Astrocyte of the spinal cord (primary cell): ENCODE measurements at places on chromosomes 11 and 22.

- no peak for DNase-seq
Observed at GRCh38 chr11:11117730-11118129, 235.3 kb downstream of the CSNK2A3 start.

DNA sequence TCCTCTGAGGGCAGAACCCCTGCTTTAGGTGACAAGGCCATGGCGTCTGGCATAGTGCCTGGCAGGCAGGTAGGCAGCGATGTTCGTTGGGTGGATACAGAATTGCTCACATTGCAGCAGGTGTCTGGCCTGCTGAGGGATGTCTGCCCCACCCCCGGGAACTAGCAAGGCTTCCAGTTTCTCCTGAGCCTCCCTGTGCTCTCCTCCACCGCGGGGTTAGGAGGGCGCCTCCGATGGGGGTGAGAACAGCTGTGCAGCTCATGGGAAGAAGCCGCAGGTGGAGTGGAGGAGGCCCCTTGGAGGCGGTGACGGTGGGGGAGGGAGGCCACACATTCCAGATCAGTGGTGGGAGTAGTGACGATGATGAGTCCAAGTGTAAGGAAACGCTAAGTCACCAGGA is 48.3 kb upstream of the JAM3 start:
- no peak for DNase-seq

- no peak for DNase-seq
Observed at GRCh38 chr22:42077486-42078125, 1.9 kb upstream of the SMDT1 start.

- no peak for DNase-seq
Observed at GRCh38 chr11:84313830-84314359, 1027.7 kb upstream of the CCDC90B start.

DNA sequence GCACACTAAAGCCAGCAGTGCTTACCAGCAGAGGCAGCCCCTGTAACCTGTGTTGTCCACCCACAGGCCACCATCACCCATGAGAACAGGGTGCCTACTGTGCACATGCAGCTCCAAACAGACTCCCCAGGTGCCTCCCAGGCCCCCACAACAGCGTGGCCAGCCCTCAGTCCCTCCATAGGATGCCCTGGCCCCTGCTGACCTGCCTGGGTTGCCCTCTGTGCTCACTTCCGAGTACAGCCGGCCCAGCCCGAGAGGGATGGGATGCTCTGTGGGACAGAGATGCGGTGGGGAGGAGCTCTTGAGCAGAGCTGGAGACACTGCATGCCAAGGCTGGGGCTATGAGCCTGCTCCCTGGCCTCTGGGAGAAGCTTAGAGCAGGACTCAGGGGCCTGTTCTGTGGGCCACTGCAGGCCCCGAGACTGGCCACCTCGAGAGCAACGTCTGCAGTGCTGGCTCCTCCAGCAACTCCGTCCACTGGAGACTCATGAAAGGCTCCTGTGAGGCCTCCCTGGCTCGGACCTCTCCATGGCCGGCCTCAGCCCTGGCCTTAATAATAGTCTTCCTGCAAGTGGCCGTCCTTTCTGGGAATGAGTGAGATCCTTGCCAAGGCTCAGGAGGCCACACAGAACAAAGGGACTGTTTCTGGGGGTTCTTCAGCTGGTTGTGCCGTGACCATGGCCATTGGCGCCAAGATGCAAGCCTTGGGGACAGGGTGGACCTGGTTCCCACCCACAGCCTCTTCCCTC is 27.0 kb downstream of the FADS2 start:
- DNase-seq, result no peak

DNA sequence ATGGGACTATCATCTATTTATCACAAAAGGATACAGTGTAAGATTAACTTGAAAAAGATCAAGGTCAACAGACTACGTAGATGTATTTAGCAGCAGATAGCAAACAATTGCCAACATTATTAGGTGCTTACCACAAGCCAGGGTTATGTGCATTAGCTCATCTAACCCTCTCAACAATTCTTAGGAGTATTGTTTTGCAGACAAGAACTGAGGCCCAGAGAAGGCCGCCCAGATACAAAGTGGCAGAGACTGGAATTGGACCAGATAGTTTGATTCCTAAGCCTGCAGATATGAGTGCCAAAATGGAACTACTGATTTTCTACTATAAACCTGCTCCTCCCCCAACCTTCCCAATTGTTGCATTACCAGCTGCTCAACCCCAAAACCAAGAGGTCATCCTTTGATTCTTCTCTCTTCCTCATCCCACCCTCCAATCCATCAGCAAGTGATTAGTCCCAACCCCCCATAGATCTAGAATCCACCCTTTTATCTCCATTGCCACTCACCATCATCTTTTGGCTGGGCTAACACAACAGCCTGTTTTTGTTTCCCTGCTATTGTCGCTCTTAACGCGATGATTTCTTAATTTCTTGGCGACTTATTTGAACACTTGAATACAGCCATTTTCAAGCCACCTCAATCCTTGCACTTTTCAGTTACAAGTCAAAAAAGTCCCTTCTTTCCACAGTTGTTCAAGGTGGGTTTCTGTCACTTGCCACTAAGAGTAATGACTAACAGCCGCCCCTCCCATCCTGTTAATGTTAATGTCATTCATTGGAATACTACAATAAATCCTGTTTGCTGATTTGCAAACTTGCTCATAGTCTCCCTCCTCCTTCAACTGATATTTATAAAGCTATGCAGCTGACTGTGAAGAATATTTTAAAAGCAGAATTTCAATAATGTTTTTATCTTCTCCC is 2.7 kb downstream of the TMEM123 start:
- DNase-seq, result no peak

GRCh38 chr22:31230871-31231621 is 18.9 kb downstream of the LIMK2 start:
- peak; percentile 68 for DNase-seq

DNA sequence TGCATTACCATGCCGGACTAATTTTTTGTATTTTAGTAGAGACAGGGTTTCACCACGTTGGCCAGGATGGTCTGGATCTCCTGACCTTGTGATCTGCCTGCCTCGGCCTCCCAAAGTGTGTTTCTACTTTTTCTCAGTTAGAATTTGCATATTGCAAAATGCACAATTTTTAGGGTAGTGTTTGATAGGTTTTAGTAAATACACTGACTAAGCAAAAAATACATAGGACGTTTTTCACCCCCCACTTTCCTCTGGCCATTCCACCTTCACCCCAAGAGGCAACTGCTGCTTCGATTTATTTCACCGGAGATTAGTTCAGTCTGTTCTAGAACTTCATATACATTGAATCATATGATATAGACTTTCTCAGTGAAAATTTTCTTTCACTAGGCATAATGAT is 1269.1 kb downstream of the TBC1D22A start:
- no peak for DNase-seq

- no peak for DNase-seq
Observed at GRCh38 chr22:29528144-29528543, 25.4 kb downstream of the THOC5 start.

DNA sequence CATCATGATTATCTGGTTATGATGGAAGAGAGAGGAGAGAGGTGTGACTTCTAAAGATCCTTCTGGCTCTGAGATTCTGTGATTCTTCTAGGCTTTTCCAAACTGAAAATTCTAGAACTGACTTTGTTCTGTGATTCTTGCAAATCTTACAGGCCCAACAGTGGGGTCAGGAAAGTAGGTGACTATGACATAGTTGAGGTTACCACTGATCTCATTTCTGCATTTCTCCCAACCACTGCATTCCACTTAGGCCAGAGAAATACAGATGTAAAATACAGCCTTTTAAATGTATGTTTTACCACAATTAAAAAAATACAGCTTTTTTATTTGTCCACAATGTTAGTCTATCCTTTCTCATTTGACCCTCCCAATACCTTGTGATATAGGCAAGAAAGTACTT is 83.7 kb downstream of the STIM1 start:
- DNase-seq, result peak; percentile 93

DNA sequence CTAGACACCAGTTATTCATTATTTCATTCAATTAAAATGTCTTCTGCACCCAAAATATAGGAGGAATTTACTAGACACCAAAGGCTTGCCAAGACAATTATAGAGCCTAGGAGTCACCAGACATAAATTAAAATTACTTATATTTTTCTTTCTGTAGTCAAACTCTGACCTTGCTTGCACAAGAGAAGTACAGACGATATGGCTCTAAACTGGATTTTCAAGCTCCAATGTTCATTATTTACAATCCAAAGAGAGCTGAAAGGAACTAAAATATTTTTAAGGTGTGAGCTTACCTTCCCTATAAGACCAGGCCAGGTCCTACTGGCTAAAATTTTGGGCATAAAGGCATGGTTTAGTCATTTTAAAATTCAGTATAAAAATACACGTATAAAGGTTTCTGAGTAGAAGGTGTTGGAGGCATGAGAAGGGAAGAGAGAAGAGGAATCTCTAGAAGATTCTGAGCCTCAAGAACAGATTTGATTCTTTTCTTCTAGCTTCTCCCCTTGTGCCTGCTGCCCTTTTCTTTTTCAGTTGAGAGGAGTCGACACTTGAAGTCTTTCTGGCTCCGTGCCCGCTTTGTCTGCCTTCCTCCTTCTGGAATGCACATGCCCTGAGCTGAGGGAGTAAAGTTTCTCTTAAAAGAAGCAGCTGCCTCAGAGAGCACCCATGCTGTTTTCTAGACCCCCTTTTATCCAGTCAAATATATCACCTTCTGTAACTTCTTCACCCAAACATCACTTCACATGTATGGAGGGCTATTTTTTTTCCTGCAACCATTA is 13.5 kb downstream of the C11orf97 start:
- peak; percentile 46 for DNase-seq

GRCh38 chr11:90556606-90557005 is 333.8 kb upstream of the CHORDC1 start:
- DNase-seq, result no peak

DNA sequence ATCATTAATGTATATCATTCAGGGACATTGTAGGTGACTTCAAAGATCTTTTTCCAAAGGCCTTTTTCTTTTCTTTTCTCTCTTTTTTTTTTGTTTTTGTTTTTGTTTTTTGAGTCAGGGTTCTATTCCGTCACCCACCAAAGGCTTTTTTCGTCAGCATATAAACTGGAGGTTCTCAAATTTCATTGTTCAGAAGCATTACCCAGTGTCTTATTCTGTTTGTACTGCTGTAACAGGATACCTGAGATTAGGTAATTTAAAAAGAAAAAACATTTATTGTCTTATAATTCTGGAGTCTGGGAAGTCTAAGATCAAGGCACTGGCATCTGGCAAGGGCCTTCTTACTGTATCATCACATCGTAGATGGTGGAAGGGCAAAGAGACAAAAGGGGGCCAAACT is 6.4 kb upstream of the SYT9 start:
- DNase-seq, result no peak

DNA sequence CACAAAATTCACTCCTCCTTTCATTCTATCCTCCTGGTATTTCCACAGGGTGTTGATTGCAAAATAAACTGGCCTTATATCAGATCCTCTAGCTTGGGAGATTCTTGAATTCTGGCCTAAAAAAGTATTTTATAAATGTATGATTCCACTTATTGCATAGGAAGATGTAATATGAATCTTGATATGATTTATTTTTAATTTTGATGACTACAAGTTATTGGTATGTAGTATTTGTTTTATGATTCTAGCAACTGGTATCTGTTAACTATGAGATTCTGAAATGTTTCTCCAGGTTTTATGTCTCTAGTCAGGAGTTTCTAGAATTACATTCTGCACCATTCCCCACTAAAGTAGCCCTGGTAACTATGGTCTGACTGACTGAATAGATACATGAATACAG is 373.9 kb upstream of the C11orf87 start:
- no peak for DNase-seq

- peak; percentile 76 for DNase-seq
Observed at GRCh38 chr22:31647523-31648320, 14.3 kb downstream of the PISD start.

DNA sequence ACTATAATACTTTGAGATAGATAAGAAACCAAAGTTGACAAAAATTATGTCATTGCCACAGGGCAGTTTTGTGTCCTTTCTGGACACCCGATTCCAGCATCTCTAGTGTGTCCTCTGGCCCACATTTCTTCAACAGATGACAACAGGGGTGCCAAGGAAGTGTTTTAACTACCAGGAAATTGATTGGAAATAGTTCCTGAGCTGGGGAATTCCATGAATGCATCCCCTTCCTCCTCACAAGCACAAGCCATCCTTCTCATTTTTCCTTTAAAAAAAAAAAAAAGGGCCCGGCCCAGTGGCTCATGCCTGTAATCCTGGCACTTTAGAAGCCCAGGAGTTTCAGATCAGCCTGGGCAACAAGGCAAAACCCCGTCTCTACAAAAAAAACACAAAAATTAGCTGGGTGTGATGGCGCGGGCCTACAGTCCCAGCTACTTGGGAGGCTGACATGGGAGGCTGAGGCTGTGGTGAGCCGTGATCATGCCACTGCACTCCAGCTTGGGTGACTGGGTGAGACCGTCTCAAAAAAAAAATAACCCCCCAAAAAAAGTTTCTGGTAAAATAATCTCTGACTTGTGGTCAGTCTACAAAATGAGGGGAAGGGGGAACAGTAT is 797 bp upstream of the B3GAT3 start:
- no peak for DNase-seq

GRCh38 chr11:104916442-104916841 is 18.2 kb upstream of the CASP12 start:
- DNase-seq, result no peak

- peak; percentile 38 for DNase-seq
Observed at GRCh38 chr22:40397396-40397795, 27.0 kb downstream of the SGSM3 start.

GRCh38 chr22:28148816-28149465 is 229.9 kb upstream of the PITPNB start:
- DNase-seq, result no peak

- no peak for DNase-seq
Observed at GRCh38 chr11:119436093-119436492, 13.1 kb upstream of the THY1 start.

- peak; percentile 69 for DNase-seq
Observed at GRCh38 chr11:69122630-69123431, 32.9 kb upstream of the SMIM38 start.

- DNase-seq, result no peak
Observed at GRCh38 chr22:21624120-21624879, 5.5 kb downstream of the YDJC start.

- DNase-seq, result peak; percentile 26
Observed at GRCh38 chr11:103257360-103257759, 148.1 kb downstream of the DYNC2H1 start.

DNA sequence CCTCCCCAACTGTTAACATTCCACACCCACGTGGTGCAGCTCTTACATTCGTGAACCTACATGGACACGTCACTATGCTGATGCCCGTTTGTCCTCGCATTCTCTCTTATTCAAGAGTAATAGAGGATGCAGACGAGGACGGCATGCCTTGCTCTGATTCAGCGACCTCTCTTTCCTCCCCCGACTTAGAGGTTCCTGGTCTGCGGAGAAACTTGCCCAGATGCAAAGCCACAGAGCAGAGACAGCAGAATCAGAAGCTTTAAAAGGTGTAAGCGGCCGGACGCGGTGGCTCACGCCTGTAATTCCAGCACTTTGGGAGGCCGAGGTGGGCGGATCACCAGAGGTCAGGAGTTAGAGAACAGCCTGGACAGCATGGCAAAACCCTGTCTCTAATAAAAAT is 288.0 kb downstream of the NTM start:
- DNase-seq, result no peak

- no peak for DNase-seq
Observed at GRCh38 chr11:73143126-73143838, 1.2 kb upstream of the FCHSD2 start.
